ENCODE measurements at places on chromosomes 2 and 18.

- DNase-seq, result no peak
Measured at GRCh38 chr2:111698089-111698488, 185.9 kb downstream of the ANAPC1 start.

DNA sequence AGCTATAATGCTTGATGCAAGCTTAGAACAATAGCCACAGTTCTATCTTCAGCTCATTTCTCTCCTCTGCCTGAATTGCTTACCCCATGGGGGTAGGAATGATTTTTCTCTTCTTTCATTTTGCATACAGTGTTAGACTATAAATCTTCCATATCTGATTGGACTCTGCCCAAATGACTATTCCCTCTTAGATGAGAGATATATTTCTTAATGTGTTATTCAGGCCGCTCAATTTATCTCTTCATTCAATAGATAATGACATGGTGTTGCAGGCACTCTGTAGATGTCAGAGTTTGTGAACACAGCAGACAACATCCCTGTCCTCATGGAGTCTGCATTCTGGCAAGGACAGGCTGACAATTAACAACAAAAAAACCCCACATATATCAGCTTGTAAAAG lies 443.7 kb upstream of the CELF4 start:
- DNase-seq, result no peak

DNA sequence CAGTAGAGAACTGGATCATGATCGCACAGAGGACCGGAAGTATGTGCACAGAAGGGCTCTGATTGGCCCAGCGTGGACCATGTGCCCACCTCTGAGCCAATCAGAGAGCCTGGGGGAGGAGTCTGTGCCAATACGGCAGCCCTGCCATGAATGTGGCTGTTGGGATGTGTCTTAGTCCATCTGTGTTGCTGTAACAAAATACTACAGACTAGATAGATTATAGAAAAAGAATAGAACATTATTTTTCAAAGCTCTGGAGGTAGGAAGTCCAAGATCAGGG lies 132.0 kb downstream of the NDUFA10 start:
- DNase-seq, result no peak

GRCh38 chr2:138536302-138536701 lies 34.7 kb downstream of the SPOPL start:
- DNase-seq, result no peak

DNA sequence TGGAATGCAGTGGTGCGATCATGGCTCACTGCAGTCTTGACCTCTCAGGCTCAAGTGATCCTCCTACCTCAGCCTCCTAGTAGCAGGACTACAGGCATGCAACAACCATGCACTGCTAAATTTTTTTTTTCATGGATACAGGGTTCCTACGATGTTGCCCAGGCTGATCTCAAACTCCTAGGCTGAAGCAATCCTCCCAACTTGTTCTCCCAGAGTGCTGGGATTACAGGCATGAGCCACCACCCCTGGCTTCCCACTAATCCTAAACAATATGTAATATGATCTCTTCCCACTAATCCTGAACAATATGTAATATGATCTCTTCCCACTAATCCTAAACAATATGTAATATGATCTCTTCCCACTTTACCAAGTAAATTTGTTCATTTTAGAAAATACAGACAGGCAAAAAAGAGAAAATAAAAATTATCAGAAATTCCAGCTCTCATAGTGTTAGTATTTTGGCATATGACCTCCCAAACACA lies 33.7 kb upstream of the C18orf32 start:
- DNase-seq, result no peak

DNA sequence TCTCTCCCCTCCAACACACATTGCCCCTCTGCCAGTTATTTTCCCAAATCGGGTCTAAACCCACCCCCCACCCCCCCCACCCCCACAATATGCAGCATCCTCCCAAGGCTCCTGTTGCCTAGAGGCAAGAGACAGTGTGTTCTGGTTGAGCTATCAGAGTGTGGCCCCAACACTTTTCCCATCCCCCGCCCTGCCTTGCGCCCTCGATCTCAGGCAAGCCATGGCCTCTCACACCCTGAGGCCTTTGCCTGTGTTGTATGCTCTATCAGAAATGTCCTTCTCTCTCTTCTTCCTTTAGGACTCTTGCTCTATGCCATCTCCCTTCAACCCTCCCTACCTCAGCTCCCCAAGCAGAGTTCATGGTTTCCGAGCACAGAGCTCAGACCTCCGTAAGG lies 9.5 kb upstream of the GRHL1 start:
- no peak for DNase-seq

DNA sequence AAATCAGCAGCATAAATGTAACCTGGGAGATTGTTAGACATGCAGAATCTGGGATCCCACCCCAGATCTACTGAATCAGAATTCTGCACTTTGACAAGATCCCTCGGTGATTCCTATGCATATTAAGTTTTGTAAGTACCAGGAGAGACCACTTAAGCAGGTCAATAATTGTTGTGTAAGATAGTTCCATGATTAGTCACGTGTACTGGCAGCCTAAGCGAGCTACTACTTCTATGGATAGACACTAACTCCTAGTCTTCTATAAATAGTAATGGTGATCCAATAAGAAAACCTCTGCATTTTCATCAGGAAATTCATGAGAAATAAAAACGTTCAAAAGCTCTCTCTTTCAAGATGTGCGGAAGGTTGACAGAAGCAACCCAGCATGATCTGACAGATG lies 988.2 kb upstream of the CHAC2 start:
- no peak for DNase-seq

- DNase-seq, result peak; percentile 49
Measured at GRCh38 chr2:37671009-37671815, at the start of gene CDC42EP3. TSS of gene CDC42EP3 (minus strand) at chr2:37671642. CDS start at chr2:37646587, 25,055 bp downstream.

DNA sequence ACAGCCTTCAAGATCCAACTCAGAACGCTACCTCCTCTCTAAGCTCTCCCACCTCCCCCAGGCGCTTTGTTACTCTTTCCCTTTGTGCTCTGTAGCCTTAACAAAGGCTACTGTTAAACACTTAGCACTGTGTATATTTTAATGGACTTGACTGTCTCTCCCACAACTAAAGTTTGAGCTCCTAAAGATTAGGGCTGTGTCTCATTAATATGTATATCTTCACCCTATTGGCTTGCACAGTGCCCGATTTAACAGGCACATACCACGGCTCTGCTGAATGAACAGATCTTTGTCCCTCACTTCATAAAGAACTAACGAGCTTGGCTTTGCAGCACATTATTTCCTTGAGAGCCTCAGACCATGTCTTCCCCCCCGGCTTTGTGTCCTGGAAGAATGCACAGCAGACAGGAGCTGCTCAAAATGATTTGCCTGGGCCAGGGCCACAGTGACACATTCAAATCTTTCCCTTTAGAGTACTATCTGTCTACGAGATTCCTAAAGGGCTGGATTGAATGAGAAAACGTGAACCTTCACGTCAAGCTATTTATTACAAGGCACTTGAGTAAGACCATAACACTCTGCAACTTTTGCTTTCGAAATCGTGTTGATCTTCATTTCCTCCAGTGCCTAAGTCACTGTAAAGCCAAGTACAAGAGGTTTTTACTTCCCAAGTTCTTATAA lies 22.1 kb downstream of the ABHD3 start:
- no peak for DNase-seq

DNA sequence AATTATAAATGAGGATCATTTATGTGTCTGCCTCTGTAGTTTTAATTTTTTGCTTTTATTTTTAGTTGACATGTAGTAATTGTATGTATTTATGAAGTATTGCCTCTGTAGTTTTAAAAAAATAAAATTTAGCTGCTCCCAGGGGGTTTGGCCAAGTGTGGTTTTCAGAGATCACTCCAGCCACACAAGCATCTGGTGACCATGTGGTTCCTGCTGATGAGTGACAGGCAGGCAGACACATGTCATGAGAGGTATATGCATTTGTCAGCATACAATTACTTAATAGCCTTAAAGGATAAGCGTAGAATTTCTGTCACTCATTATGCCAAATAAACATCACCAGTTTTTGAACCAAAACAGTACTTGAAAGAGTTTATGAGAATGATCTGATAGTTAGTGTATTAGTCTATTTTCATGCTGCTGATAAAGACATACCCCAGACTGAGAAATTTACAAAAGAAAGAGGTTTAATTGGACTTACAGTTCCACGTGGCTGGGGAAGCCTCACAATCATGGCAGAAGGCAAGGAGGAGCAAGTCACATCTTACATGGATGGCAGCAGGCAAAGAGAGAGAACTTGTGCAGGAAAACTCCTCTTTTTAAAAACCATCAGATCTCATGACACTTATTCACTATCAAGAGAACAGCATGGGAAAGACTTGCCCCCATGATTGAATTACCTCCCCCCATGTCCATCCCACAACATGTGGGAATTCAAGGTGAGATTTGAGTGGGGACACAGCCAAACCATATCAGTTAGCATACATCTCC lies 29.6 kb downstream of the MREG start:
- DNase-seq, result no peak

DNA sequence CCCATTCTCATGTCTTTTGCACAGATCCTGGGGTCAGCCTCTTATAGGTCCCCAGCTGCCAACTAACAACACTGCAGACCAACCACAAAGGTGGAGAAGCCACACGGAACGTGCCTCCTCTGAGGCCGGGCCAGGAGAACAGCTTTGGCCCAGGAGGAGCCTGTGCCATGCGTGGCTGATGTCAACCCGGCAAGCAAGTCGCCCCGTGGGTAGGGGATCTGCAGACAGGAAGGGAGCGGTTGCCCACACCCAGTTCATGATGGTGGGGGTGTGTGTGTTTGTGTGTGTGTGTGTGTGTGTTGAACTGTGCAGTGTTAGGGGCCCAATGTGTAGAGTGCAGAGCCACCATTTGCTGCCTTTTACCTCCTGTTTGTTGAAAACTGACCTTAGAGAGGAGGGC lies 2.4 kb upstream of the CLEC4F start:
- DNase-seq, result no peak

- DNase-seq, result no peak
Measured at GRCh38 chr2:48162742-48163141, 256.4 kb upstream of the FBXO11 start.

DNA sequence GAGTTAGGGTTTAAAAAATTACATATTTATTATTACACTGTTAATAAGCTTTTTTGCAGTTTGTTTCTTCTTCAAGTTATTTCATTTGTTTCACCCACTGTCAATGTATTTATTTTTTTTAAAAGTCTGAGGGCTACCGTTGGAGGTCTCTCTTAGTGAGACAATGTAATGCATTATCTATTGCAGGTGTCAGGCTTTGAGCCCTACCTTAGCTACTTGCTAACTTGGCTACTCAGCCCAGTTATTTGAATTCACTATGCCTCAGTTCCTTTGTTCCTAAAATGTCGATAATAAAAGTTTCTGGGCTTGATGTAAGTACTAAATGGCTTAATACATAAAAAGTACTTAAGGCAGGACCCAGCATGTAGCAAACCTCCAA lies 458 bp upstream of the TFPI start:
- DNase-seq, result no peak

- no peak for DNase-seq
Measured at GRCh38 chr2:198004921-198005829, 200.8 kb downstream of the PLCL1 start.

DNA sequence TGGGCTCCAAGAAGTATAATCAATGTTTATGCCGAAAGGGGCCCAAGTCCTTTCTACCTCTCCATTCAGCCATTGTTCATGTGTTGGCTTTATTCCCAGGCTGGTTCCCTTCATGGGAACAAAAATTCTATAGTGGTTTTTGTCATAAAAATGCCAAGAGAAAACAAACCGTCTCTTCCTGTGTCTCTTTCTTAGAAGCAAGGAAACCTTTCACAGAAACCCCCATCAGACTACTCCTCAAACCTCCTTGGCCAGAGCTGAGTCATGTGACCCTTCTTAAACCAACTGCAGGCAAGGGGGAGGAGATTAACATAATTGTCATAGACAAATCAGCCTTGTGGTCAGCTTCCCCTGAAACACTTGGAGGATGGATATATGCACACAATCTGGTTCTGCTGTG lies 75.1 kb upstream of the TANK start:
- DNase-seq, result no peak

- DNase-seq, result no peak
Measured at GRCh38 chr2:145408980-145409379, 889.1 kb upstream of the ZEB2 start.

GRCh38 chr2:238702276-238703052 lies 145.4 kb upstream of the TWIST2 start:
- DNase-seq, result no peak

DNA sequence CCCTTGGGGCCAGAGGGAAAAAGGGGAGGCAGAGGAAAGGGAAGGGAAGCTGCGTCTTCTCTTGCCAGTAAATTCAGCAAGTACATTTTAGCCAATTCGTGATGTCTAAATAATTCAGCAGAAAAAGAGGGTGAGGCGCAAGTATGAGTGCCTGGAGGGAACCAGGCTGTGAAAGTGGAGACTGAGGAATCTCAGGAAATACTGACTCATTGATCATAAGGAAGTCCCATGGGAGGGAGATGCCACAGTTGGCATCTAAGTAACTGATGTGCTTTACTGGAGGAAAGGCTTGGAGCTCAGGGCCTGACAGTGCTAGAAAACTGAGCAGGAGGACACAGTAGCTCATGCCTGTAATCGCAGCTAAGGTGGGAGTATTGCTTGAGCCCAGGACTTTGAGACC lies 31.1 kb downstream of the KIF5C start:
- no peak for DNase-seq

DNA sequence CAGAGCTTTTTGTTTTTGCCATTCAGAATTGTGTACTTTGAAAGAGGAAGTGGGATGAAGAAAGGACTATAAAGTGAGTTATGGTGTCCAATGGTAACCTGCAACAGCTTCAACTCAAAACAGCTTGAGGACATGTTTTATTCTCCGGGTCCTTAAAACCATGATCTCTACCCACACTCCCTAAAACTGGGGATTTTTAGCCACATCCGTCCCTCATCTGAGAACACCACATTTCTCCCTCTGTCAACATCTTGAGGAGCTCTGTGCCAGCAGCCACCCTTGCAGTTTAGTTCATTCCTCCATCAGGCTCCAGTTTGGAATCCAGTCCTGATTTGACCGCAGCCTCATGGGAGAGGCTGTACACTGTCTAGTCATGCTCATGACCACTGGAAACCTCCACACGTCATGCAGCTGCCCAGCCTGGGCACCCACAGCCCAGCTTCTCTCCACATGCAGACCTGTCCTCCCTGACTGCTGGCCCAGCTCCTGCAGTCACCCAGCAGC lies 62.6 kb downstream of the C18orf63 start:
- no peak for DNase-seq

DNA sequence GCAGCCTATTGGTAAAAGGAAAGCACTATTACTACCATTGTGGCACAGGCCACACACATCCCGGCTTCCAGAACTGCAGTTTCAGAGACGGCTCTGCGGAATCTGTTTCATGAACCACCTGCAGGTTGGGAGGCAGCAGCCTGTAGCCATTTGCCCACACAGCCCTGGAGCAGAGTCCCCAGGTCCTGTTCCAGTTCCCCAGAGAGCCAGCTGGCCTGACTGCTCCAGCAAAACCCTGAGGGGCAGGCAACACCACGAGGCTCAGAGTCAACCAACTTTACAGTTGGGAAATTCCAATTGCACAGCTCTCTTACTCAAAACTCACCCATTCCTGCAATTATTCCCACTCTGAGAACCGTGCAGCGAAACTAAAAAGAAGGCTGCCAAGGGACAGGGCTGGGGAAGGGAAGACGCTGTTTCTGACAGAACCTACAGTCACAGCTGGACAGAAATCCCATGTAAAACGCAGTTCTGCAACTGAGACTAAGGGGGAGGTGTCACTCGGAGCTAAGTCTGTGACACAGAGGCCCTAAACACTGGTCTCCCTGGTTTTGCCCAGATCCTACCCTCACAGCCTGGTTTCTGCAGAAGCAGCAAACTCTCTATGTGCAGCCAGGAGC lies 219.4 kb downstream of the TMEM163 start:
- DNase-seq, result no peak

GRCh38 chr18:48892146-48892855 lies 58.5 kb downstream of the SMAD7 start:
- no peak for DNase-seq

GRCh38 chr2:23250371-23250770 lies 134.6 kb upstream of the KLHL29 start:
- no peak for DNase-seq

- no peak for DNase-seq
Measured at GRCh38 chr2:234873828-234874173, 78.0 kb upstream of the SH3BP4 start.
